Esophagus squamous epithelium (tissue), 5 donors: ENCODE measurements at places on chromosomes 11 and 22. TPM values are rescaled to one million over a fixed set of nuclear protein-coding genes. Genes with fewer than 3 reads are reported as not detected.
A peak's percentile ranks its signal among the peaks of the same experiment; 100 is the strongest.

The TCN2 gene
- 20.4 TPM for total RNA-seq

The ARHGAP8 gene
- 15.0 TPM for total RNA-seq

The ESAM gene
- 5.6 TPM for total RNA-seq

DNA sequence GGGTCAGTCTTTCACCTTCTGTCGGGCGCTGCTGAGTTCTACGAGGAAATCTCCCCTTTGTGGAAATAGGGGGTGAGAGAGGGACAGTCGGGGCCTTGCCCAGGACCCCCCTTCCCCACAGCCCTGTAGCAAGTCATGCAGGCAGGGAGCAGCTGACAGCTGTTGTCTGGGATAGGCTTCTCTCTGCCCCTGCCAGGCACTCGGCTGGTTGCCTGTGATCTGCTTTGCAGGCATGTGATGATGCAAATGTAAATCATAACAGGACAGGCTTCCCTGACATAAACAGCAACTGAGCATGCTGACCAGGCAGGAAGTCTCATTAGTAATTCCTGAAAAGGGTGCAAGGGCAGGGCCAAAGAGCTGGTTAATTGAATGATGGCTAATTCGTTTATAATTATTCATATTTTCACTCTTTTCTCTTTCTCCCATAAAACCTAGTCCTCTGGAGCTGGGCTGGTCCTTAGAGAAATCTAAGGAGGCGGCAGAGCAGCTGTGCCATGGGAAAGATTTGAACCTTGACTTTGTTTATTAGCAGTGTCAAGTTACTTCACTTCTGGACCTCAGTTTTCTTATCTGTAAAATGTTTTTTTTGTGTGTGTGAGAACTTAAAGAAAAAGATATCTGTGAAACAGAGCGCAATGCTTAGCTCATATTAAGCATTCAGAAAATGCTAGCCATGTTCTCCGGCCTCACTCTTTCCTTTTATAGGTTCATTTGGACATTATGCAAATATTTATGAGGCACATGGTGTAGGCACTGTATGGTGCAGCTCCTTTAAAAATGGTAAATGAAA is 129.7 kb downstream of the LDLRAD3 start:
- no peak for DNase-seq

DNA sequence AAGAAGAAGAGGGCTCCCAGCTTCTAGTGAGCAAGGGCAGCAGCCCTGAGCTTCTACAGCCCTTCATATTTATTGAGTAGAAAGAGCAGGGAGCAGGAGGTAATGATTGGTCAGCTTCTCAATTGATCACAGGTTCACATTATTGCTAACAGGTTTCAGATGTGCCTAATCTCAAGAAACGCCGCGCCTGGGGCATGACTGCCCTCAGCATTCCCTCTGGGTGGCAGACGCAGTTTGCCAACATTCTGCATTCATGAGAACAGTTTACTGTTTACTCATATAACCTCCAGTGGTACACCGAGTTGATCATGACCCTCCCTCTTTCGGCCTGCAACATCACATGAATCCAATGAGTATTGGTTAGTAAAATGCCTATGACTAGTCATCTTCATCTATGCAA is 4.7 kb upstream of the ZNF74 start:
- no peak for DNase-seq

DNA sequence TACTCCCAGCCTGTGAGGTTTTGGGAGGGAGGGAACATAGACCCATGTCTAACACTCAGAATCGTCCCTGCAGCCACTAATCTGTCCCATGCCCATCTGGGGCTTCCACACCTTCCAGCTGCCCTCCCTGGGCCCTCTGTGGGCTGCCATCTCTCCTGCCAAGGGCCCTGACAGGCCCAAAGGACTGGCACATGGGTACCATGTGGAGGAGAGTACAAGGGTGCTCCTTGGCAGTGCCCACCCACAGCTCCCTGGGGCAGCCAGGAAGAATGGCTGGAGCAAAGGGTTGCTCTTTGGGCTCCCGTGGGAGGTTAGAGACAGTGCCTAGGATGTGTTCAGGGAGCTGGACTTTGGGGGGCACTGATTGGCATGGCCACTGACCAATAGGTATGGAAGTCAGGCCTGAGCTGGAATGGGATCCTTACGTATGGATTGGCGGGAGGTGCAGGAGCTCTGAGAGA is 56.8 kb downstream of the CD82 start:
- DNase-seq: no peak

- no peak for DNase-seq
These were observed 2.6 kb downstream of the TBC1D10A start for GRCh38 chr22:30324014-30324730.

GRCh38 chr22:25564320-25564978 is at the start of gene GRK3:
GRK3 (plus strand) TSS chr22:25564675; CDS start chr22:25565041, 366 bp downstream.
- DNase-seq: peak; percentile 31

GRCh38 chr11:103696123-103696522 is 340.3 kb upstream of the DDI1 start:
- DNase-seq: no peak
